ENCODE measurements at places on chromosomes 6 and 20.

- DNase-seq, result no peak
These were observed 77.9 kb downstream of the RFX6 start for GRCh38 chr6:116954938-116955337.

- no peak for DNase-seq
These were observed 3.5 kb downstream of the NDUFAF5 start for GRCh38 chr20:13788167-13788834.

DNA sequence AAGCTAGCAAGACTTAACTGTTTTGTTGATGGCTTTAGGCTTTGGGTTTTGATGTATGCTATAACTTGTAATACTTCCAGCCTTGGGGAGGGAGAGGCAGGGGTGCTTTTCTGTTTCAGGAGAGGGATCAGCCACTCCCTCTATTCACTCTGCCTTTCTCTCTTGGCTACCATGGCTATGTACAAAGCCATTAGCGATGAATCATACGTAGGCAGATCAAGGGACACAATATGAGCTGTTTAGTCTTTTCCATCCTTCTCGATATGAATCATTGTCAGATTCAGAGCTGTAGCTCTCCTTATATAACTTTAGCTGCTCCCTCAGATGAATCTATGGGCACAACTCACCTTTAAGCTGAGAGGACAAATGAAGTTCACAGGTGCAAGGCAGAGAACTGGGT is 230.6 kb downstream of the TSHZ2 start:
- no peak for DNase-seq

- DNase-seq, result no peak
These were observed 29.7 kb downstream of the SLC12A5 start for GRCh38 chr20:46058599-46059281.

- DNase-seq, result no peak
These were observed 10.6 kb upstream of the RSPO3 start for GRCh38 chr6:127107916-127108315.

DNA sequence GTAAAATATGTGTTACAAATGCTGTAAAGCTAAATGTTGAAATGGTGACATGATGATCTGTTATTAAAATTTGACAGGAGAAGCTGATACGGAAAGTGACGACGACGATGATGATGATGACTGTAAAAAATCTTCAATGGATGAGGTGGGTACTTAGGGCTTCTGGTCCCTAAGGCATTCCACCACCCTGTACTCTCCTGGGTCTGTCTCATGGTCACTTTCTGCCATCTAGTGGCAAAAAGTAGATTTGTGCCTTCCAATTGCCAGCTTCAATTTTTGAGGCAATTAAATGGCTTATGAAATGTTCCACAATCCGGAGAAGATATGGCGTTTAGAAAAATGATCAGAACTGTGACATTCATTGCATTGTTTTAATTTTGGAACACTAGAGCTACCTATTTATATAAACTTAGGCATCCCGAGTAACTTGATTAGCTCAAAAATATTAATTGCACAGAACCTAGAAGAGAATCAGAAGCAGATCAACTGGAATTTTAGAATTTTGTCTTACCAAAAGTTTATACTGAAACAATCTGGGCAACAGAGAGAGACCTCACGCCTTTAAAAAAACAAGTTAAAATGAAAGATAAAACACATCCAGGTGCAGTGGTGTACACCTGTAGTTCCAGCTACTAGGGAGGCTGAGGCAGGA is 346.5 kb upstream of the PLCB4 start:
- no peak for DNase-seq

- no peak for DNase-seq
These were observed 245.1 kb upstream of the AFDN start for GRCh38 chr6:167581637-167582036.

DNA sequence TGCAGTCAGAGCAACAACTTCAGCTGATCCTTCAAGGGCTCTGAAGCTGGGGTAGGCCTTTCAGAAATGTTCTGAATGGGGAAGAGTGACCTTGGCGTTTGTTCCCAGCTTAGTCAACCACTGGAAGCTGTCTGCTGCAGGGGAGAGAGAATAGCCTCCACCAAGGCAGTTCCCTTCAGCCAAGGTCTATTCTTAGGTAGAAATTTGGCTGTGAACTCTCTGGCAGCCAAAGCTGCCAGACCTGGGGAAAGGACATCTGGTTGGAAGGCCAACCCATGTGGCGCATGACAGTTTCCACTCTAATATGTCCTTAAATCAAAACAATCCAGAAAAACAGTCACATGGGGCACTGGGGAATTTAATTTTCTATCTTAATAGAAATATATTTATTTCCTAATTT is 60.1 kb downstream of the FBXO5 start:
- no peak for DNase-seq

GRCh38 chr6:14671261-14671681 is 553.7 kb downstream of the CD83 start:
- DNase-seq, result peak; percentile 31

DNA sequence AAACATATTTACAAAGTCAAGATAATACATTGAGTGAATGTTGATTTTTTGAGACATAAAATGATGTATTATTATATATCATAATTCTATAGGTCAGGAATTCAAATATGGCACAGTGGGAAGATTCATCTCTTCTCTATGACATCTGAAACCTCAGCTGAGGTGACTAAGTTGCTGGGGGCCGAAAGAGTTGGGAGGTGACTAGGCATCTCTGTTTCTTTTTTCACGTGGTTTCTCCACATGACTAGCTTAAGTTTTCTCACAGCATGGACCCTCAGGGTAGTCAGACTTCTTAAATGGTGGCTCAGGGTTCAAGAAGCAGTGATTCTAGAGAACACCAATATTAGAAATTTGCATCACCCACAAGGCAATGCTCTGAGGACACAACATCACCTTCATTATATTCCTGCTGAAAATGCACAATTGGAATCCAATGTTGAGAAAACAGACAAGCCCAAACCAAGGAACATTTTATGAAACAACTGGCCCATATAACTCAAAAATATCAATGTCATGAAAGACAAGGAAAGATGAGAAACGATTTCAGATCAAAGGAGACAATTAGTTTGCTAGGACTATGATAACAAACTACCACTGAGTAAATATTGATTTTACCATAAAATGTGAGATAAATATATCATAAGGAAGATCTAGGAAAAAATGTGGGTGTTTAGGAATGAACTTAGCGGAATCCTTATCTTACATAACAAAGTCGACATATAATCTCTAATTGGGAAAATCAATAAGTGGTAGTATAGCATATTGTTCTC is 273.3 kb upstream of the IRAK1BP1 start:
- DNase-seq, result no peak

DNA sequence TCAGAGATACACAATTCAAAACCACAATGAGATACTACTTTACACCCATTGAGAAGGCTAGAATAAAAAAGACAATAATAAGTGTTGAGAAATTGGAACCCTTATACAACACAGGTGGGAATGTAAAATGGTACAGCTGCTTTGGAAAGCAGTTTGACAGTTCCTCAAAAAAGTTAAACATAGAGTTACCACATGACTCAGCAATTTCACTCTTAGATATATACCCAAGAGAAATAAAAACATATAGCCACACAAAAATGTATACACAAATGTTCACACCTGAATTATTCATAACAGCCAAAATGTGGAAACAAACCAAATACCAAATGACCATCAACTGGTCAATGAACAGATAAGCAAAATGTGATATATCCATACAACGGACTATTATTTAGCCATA is 161.1 kb upstream of the PLN start:
- no peak for DNase-seq

DNA sequence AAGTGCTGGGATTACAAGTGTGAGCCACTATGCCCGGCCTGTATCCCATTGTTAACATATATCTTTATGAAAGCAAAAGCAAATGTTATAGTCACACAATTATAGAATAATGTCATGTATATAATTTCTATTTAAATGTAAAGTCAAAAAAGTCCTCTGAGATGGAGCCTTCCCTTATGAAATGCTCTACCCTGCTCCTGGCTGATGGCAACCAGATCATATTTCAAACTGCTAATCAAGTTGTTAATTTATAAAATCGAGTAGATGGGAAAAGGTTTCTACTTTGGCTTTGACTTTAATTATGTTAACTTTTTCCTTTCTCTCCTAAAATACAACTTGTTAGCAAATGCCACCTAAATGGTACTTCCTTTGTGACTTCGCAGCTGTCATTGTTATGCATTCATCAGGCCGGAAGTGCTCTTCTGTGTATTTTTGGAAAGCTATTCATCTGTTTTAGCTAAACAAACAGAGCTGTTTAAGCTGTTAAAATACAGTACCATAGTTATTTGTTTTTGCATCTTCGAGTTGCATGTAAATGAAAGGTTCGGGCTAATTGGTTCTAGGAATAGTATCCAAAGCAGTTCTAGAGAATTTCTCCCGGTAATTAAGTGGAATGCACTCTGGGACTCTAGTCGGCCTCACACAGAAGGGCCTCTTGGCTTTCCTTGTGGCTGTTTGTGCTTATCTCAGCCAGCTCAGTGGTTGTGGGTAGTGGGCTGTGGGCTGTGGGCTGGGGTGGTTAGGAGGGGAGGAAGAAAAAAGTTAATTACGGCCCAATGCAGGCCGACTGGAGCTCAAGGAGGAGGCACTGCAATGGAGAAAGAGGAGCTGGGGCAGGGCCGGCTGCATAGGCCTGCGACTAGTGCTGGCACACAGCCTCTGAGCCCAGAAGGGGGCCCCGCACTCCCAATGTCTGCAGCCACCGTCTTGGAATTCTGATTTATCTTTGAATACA is 34.8 kb downstream of the SLC35D3 start:
- no peak for DNase-seq

DNA sequence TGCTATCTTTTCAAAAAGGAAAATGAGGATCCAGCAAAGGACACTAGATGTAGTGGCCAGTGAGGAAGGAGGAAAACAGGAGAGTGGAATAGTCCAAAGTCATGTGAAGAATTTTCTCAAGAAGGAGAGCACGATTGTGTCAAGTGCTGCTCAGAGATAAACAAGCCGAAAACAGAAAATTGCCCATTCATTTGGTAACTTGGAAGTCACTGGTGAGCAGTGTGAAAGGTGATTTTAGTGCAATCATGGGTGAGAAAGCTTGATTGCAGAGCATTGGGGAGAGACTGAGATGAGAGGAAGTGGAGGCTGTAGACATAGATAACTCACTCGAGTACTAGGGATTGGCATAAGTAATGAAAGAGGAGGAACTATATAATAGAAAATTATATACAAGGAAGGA is 26.0 kb upstream of the PRDM1 start:
- DNase-seq, result no peak

GRCh38 chr6:31582230-31582643 is at the start of gene LTB:
Gene LTB (minus strand): TSS chr6:31582424. CDS start chr6:31582417, 7 bp downstream.
- DNase-seq, result no peak

- no peak for DNase-seq
These were observed 24.8 kb upstream of the FOXQ1 start for GRCh38 chr6:1287103-1287591.

DNA sequence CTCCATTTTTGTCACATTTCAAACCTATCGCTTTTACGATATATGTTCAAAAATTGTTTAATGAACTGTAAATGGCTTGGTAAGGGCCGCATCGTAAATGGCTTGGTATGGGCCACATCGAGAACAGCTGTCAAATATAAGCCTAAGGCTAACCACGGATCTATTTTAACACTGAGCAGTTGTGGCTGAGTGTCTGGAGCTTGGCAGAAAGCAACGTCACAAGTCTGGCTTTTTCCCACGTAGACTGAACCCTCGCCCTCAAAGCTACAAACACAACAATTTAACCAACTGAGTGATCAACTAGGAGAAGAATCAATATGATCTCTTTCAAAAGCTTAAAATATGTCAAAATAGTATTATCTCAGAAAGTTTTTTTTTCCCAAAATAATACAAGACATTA is 71.4 kb upstream of the PRSS16 start:
- DNase-seq, result no peak

GRCh38 chr20:14432597-14432996 is 95.2 kb upstream of the FLRT3 start:
- DNase-seq, result no peak

DNA sequence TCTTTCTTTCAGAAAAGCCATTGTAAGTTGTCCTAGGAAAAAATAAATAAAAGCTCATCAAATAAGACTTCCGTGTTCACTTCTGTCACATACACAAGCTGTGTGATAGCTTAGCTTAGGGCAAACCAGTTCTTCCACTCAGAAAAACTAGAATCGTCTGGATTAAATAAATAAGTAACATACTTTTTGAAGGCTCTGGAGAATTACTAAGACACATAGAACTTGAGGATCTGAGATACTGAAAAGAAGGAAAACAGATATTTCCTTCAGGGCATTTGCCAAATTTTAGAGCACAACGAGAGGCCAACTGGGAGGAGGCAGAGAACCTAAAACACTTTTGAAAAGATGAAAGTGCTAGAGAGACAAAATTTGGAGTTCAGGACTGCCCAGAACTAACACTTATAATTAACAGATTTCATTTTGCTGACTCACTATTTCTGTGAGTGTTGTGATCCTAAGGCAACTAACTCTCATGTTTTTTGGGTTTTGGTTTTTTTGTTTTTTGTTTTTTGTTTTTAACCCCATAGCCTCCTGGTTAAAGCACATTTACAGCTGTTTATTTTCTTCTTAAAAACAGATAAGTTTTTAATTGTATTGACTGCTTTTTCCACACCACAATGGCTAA is 38.7 kb upstream of the THEMIS start:
- DNase-seq, result no peak

DNA sequence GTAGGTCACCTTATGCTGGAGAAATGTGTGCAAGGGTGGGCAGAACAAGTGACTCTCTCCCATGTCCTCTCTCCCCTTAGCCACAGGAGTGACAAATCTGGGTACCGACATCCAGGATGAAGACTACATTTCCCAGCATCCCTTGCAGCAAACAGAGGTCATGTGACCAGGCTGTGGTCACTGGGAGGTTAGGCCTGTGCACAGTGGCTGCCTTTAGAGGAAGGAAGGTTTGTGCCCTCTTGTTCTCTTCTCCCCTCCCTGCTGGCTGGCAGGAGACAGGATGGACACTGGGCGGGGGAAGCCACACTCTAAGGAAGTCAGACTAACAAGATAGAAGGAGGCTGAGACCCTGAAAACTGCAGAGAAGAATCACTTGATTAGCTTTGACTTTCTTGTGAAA is 360.2 kb downstream of the PREX1 start:
- no peak for DNase-seq

DNA sequence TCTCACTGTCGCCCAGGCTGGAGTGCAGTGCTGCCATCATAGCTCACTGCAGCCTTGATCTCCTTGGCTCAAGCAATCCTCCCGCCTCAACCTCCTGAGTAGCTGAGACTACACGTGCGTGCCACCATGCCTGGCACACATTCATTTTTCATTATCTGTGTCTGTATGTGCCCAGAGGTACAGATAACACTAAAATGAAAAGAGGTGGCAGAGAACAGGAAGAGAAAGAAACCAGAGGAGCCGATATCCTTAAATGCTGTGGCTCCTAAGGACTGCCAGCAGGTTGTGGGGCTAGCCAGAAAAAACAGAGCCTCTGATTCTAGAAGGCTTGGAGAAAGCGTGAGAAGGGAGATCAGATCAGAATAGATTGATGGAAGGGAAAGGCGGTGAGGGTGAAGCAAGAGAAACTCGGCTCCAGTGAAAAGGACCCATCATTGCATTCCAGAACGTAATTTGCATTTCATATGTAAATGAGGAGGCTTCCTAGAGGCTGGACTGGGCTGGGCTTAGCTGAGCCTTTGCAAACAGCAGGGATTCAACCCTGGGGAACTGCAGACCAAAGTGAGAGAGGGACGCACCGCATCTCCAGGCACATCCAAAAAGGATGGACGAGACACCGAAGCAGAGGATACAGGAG is 64.2 kb downstream of the GCNT2 start:
- DNase-seq, result no peak

- DNase-seq, result no peak
These were observed 144.2 kb downstream of the GMDS start for GRCh38 chr6:2101213-2101612.

Measured in AG04449 (cell line).